ENCODE measurements at places on chromosomes 7 and 10.

DNA sequence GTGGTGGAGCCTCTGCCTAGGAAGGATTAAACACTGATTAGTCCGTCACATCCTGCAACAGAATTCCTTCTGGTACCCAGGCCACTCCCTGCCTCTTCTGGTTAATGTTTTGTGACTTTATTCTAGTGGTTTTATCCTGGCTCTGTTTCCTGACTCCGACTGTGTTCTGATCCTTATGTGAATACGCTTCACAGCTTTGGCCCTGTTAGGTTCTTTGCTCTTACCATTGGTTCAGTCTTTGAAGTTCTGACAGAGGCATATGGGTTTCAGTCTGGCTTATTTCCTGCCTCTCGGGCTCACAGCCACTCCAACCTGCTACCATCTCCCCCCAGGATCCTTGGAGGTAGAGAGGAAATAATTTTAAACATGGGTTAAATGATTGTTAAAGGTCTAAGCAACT lies 23.2 kb upstream of the FGL2 start:
- no peak for DNase-seq

GRCh38 chr7:12674861-12675260 lies 12.6 kb upstream of the ARL4A start:
- no peak for DNase-seq

DNA sequence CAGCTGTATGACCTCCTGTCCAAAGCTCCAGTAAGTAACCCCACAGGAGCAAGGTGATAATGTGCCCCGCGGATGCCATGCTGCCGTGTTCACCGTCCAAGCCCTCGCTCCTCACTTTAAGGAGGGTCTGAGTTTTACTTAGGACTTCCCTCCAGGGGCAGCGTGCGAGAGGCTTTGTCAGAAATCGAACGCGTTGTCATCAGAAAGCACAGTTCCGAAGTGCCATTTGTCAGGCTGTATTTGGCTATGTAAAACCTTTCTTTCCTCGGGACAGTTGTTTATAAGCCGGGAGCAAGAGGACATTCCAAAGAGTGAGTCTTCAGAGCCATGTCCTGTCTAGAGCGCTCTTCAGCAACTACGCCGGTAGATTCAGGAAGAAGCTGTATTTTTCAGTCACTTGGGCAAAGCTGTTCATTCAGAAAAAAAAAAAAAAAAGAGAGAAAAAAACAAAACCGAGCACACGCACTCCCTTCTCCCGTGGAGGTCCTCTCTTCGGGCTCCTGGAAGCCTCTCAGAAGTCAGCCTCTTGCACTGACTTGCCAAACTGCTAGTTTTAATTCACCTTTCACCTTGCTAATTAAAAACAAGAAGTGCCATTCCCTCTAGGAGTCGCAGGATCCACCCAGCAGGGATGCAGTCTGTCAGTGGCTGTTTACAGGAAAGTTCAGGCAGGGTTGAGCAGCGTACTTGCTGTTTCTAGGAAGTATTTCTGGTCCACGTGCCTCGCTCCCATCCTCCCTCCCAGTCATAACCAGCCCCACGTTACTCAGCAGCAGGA lies at the start of gene SEMA3E:
TSS of gene SEMA3E (minus strand) at position 676 of the 778 bp plus-strand sequence.
- DNase-seq, result no peak

GRCh38 chr7:31550432-31550831 lies 36.5 kb downstream of the ITPRID1 start:
- no peak for DNase-seq

Data from stimulated activated CD8-positive, alpha-beta memory T cell treated with anti-CD3 and anti-CD28 coated beads, Interleukin-4, amount 100 ng/mL, for 1 hour (primary cell).